Activated CD4-positive, alpha-beta T cell treated with anti-CD3 and anti-CD28 coated beads for 36 hours (primary cell): ENCODE measurements at places on chromosomes 2 and 18. TPM values are rescaled to one million over a fixed set of nuclear protein-coding genes. Genes with fewer than 3 reads are reported as not detected.

Gene NFU1
- 30.0 TPM for total RNA-seq

Gene CEP68
- total RNA-seq: 4.9 TPM

GRCh38 chr2:109519513-109519912 lies 94.3 kb downstream of the SEPTIN10 start:
- DNase-seq: no peak

- DNase-seq: no peak
These were observed 12.1 kb upstream of the MAP2 start for GRCh38 chr2:209411718-209412117.

GRCh38 chr2:62404913-62405312 lies 101.1 kb downstream of the TMEM17 start:
- DNase-seq: no peak
